Smooth muscle cell of the brain vasculature (primary cell): ENCODE measurements at places on chromosomes 3 and 15.

- no peak for DNase-seq
These were observed 37.3 kb downstream of the UBE3A start for GRCh38 chr15:25401501-25401900.

DNA sequence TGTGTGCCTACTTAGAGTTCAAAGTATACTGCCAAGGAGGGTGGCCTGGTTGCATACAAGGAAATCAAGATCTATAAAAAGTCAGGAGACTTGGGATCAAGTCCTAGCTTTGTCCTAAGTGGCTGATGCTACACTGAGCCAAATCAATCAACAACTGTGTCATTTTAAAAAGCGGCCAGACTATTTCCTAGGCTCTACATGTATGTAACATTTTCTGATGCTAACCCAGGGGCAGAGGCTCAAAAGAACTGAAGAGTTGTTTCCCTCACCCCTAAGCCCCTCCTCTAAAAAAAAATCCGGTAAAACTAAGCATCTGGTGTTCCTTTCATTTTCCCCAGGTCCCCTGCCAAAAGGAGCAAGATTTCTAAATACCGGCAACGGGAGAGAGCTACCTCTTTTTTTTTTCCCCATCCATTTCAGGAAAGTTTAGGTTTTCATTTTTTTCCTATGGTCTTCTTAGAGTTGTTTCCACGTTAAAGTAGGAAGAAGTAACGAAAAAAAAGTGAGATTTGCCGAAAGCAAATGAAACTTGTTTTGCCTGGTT lies 18.8 kb upstream of the CHD2 start:
- no peak for DNase-seq

- DNase-seq = no peak
These were observed 20.3 kb upstream of the NECTIN3 start for GRCh38 chr3:111051354-111051753.

DNA sequence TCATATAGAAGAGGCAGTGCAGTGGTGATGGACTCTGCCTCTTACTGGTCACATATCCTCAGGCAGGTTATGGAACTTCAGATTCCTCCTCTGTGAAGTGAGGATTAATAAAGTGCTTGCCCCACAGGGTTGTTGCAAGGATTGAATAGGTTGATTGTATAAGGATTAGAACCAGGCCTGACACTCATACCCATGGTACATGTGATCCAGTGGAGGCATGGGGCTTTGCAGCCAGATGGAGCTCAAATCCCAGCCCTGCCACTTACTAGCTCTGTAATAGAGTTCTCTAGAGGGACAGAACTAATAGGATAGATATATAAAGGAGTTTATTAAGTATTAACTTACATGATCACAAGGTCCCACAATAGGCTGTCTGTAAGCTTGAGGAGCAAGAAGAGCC lies 184.6 kb upstream of the EIF1B start:
- no peak for DNase-seq

DNA sequence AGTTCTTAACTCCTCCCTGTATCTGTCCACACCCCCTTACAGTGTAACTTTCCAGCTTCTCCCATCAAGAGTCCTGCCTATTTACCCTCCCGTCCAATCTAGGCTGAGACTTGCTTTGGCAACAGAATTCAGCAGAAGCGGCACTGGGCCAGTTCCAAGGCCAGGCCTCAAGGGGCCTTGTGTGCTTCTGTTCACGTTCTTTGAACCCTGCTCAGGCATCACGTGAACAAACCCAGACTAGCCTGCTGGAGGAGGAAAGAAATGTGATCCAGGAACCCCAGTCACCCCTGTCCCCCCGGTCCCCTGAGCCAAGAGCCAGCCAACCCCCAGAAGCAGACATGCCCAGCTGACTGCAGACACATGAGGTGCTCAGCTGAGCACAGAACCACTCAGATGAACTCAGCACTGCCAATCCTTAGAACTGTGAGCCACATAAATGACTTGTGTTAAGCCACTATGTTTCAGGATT lies 76.1 kb upstream of the DCLK3 start:
- DNase-seq = no peak

DNA sequence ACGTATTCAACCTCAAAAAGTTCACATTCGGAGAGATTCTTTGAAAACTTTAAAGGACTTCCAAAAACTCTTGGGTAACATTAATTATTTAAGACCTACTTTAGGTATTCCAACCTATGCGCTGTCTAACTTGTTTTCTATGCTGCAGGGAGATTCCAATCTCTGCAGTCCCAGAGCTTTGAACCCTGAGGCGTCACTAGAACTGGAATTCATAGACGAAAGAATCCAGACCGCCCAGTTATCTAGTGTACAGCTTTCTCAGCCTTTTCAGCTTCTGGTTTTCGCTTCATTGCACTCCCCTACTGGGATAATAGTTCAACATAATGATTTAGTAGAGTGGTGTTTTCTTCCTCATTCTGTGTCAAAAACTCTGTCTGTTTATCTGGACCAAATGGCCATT lies 711.3 kb downstream of the ROBO1 start:
- DNase-seq = no peak

DNA sequence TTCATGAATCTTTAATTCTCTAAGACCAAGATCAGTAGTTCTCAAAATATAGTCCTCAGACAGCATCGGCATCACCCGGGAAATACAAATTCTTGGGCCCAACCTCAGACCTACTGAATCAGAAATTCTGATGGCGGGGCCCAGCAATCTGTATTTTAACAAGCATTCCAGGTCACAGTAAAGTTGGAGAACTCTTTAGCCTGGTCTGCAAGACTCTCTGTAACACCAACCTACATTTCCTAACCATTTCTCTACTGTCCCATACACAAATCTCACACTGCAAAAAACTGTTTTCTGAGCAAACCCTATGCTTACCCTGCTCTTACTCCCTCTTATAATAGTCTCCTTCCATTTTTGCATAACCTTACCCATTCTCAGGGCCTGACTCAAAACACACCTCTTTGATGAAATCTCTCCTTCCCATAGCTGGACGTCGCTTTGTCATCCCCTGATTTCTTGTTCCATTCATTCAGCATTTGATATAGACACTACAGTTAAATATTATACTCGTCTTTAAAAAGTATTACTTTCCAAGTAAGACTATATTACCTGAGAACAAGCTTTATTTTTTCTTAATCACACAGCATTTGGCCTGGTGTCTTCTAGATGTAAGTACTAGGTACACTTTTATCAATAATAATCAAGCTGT lies 83.3 kb upstream of the MYO5C start:
- no peak for DNase-seq

DNA sequence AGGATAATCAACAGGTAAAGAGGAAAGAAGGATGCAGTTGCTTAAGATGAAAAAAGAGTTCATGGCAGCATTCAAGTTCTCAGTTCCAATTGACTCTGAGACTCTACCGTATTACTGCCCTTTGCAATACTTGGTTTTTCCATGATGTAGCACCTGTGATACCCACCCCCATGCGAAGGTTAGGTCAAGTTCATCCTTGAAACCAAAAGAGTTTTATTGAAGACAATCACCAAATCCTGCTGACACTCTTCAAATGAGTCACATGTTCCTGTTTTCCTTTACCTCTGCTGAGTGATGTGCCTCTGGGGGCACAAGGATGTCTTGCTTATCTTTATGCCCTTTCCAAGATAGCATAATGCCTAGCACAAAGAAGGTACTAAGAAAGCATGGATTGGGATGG lies 111.3 kb upstream of the SLC7A14 start:
- DNase-seq = no peak

DNA sequence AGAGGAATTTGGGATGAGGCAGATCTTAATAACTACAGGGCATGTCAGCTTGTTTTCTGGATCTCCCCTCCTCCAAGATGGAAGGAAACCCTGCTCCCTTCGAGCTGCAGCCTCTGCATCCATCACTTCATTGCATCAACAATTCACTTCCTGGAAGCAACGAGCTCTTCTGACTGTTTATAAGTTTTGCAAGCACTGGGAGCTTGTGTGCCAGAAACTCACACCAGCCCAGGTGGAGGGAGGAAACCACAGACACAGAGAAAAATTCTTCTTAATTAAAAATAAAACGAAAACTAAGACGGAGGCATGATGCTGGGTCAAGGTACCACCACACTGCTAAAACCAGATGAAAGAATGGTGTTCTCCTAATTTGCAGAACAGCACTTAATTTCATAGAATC lies 10.6 kb downstream of the LRIG1 start:
- no peak for DNase-seq

DNA sequence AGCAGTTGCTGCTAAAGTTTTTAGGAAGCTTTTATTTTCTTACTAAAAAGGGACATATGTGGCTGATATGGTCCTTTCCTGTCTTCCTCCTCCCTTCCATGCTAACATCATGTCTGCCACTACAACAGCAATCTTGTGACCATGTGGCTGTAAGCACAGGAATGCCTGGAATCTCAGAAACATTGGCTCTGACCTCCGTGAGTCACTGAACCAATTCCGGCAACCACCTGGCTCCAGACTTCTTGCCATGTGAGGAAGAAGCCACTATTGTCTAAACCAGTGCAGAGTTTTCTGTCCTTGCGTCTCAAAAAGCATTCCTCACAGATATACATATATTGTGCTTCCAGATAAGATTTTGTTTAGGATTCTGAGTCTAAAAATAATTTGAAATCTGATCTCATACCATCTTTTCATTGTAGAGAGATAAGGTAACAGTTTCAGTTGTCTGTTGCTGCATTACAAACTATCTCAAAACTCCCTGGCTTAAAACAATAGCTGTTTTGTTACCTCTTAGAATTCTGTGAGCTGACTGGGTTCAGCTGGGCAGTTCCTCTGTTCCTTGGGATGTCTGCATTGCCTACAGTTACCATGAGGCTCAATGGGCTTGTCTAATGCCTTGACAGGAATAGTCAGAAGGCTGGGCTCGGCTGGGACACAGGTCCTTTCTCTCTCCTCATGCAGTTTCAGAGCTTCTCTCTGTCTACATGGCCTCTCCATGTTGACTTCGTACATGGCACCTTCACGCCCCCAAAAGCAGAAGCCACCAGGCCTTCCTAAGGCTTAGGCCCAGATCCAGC lies 77.3 kb upstream of the MAGI1 start:
- DNase-seq = no peak

GRCh38 chr3:147218965-147219364 lies 187.4 kb downstream of the ZIC4 start:
- no peak for DNase-seq

DNA sequence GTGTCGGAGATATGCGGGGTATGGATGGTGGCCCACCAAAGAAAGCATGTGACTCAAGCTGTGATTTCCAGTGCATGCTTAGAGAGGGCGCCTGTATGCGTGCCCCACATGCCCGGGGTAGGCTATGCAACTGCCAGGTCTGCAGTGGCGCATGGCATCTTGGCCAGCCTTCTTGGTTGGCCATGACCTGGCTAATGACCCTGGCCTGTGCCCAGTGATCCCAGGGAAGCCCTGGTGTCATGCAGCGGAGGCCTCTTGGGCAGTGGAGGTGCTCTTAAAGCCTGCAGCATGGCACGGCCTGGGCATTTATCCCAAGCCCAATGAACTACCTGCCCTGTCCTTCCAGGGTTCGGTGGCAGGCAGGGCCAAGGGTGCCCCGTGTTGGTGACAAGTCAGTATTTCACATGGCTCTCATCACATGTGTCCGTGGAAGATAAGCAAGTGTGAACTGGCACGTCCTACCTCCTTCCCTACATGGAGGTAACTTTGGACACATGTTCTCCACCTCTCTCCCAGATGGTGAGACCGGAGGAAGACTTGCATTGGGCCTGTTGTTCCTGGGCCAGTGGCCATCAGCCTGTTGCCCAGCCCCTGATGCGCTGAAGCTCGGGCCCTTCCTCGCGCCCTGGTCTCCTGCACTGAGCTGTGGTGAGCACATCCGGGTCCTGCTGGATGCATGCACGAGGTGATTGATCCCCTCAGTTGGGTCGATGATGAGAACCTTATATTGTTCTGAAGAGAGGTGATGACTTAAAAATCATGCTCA lies 192.0 kb downstream of the UBE3A start:
- DNase-seq = no peak

- no peak for DNase-seq
These were observed 9.0 kb downstream of the IGDCC4 start for GRCh38 chr15:65413760-65414144.

- DNase-seq = no peak
These were observed 14.6 kb downstream of the TRAIP start for GRCh38 chr3:49841806-49842205.

DNA sequence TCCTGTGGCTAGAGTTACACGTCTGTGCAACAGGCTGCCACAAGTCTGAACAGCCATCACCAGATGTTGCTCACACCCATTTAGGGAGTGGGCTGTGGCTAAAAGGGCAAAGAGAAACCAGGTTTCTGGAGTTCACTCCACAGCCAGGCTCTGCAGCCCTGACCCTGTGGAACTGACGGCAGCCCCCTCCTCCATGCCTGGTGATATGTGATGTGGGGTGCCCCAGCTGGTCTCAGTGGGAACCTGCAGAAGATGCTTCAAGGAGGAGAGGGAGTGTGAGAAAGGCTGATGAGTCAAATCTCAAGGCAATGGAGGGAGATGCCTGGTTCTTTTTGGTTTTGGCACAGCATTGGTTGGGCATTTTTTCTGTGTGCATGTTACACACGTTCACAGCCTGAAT lies 130.6 kb downstream of the TPRA1 start:
- DNase-seq = no peak

- no peak for DNase-seq
These were observed 86.0 kb downstream of the ECT2 start for GRCh38 chr3:172836390-172836997.

- no peak for DNase-seq
These were observed 140.0 kb upstream of the MEF2A start for GRCh38 chr15:99425657-99426301.

GRCh38 chr3:117017135-117017894 lies 307.7 kb downstream of the TUSC7 start:
- no peak for DNase-seq

- DNase-seq = no peak
These were observed 307.6 kb downstream of the GAP43 start for GRCh38 chr3:115930922-115931321.

DNA sequence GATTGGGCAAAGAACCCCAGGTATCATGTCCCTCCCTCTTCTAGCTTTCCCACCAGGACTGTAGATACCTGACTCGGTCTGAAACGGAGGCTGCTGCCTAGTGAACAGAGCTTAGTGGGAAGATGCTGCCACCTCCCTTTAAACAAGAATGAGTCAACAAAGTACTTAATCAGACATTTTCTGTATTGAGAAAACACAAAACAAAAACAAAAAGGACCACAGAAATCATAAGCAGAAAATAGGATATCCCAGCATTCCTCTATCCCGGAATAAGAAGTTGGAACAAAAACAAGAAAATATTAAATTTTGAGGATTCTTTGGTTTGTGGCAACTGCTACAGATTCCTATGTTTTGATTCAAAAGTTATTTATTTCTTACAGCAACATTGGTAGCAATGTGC lies 51.7 kb upstream of the COL8A1 start:
- no peak for DNase-seq

- no peak for DNase-seq
These were observed 209.7 kb downstream of the NR1D2 start for GRCh38 chr3:24154781-24155180.

DNA sequence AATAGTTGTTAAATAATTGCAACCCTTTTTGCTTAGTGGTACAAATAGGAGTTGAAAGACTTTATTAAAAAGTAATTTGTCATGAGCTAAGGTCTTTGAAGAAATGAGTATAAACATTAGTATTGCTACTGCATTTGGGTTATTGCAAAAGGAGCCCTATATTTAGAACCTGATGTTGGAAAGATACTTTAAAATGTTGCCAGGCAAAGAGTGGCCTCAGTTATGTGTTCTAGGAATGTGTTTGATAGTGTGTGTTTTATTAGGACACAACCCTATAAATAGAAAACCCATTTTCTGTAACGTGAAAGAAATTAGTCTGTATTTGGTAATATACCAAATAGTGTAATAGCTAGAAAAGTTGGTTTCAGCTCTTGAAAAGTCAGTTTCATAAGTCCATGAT lies 10.7 kb downstream of the VPS8 start:
- DNase-seq = no peak

- no peak for DNase-seq
These were observed 527 bp downstream of the CSNK1G1 start for GRCh38 chr15:64355348-64355943.

GRCh38 chr3:18077128-18077840 lies 334.9 kb upstream of the TBC1D5 start:
- DNase-seq = no peak
